ENCODE measurements at places on chromosomes 13 and 19.

DNA sequence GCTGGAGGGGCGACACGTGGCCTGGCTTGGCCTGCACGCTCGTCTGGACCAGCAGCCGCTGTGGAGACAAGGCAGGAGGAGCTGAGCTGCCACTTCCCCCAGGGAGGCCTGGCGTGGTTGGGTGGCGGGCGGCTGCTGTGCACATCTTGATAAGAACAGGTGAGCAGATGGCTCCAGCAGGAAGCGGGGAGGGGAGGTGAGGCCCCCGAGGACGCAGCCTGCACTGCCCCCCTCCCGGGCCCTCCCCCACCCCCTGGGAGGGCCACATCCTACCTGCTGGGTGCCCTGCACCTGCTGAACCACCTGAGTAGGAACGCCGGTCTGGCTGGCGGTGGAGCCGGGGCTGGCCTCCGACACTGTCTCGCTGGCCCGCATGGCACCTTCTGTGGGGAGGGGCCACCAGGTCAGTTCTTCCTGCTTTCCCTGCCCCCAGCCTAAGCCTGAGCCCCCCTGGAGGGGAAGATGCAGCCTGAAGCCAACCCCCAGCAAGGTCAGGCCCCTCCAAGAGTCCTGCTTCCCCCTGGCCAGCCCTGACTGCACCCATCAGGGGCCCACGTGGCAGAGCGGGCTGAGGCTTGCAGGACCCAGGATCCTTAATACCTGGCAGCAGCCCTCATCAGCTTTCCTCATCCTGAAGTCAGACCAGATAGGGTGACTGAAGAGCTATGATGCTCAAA is 22.8 kb downstream of the RFX1 start:
- DNase-seq: no peak

- DNase-seq: no peak
Measured at GRCh38 chr19:35458731-35459391, 10.8 kb downstream of the FFAR2 start.

- no peak for DNase-seq
Measured at GRCh38 chr19:34508540-34508939, 27.0 kb downstream of the WTIP start.

DNA sequence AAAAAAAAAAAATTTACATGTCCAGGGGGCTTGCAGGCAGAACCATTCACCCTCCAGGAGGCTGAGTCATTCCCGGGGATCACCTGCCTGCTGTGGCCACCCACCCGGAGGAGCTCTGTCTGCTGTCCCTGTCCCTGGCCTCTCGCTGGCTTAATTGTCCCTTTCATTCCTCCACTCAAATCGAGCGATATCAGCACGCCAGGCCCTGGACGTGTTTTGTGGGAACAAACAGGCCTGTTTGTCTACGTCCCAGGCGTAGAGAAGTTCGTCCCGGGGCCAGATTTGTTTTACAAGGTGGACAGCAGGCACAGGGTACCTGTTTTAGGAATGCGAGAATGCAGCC is 21.2 kb downstream of the SULT2B1 start:
- DNase-seq: no peak

- no peak for DNase-seq
Measured at GRCh38 chr13:32737111-32737571, 150.9 kb downstream of the PDS5B start.

- no peak for DNase-seq
Measured at GRCh38 chr13:51932231-51932630, 70.5 kb downstream of the CCDC70 start.
